ENCODE measurements at places on chromosomes 12 and 14.

DNA sequence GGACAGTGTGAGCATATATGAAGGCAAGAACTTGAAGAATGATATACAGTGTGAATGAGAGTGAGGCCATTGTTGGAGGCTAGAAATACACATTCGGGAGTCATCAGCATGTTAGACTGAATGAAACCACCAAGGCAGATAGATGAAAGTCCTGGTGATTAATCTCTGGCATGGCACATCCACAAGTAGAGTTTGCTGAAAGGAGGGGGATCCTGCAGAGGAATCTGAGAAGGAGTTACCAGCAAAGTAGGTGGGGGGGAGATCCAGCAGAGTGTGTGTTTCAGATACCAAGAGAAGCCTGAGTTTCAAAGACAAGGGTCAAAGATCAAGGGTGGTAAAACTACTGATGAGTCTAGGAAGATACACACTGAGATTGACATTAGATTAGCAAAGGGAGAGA, 426.7 kb upstream of the DCN start:
- ATAC-seq, result no peak

DNA sequence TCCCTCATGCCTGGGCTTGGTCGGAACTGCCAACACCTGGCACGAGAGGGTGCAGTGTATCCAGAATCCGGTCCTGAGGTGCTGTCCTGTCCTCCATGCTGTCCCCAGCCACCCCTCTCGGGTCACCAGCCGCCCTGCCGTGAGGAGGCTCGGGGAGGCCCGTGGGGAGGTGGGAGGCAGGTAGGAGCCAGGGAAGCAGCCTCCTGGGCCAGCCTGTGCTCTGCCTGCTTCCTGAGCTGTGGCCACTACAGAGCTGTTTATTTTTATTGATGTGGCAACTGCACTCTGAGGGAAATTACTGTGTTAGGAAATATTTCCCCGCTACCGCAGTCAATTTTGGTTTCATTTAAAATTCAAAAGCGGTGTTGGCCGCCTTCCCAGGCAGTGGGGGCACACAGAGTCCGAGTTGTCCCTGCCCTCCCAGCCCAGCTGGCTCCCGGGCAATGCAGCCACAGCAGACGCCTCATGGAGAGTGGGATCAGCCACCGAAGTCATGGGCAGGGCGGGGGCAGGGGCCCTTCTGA, 18.3 kb downstream of the NOC4L start:
- ATAC-seq, result peak; percentile 80

DNA sequence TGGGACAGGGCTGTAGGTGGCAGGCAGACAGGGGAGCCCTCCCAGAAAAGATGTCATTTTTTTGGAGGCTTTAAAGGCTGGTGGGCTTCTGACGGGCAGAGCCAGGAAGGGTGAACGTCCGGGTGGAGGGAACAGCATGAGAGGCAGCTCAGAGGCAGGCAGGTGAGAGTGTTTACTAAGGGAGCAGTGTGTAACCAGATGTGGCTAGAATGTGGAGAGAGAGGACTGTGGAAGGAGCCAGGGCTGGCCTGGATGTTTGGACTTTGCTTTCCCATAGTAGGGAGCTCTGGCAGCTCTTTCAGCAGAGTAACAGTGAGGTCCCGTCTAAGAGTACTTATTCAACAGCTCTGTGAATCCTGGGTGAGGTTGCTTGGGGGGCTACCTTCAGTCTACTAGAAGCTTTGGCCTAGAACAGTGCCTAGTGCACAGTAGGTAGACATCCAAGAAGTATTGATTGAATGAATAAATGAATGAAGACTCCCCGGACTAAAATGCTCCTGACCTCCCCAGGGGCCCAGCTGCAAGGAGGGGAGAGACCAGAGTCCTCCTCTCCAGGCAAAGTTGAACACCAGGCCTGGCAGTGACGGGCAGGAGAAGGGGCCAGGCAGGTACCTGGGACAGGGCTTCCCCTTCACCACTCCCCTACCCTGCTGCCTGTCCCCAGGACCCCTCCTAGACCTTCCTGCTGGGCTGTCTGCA, 8.5 kb downstream of the FAM222A start:
- no peak for ATAC-seq

DNA sequence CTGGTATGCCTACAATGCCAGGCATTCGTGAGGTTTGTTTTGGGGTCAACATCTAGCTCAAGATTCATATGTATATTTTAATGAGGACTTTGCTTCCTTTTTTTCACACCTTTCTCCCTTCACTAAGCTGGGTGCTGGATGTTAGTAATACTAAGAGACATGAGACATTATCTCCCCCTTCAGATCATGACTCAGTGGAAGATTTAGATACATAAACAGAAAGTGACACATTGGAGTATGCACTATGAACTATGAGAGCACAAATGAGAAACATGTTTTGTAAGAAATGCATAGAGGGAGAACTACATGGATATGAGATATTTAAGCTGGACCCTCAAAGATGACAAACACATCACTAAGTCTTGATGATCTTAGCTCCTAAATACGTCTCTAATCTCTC, 286.3 kb downstream of the RPAP3 start:
- ATAC-seq, result no peak

GRCh38 chr14:96221109-96221650, 16.5 kb downstream of the BDKRB2 start:
- no peak for ATAC-seq

- no peak for ATAC-seq
These were observed 445.4 kb downstream of the SOX5 start for GRCh38 chr12:23504043-23504442.

- ATAC-seq, result no peak
These were observed 196.2 kb downstream of the CHST11 start for GRCh38 chr12:104652910-104653309.

All from SK-N-SH treated with all-trans-retinoic acid at 6 μM for 48 hours (cell line).